AG08395 (cell line): ENCODE measurements at places on chromosomes 16 and 17.

DNA sequence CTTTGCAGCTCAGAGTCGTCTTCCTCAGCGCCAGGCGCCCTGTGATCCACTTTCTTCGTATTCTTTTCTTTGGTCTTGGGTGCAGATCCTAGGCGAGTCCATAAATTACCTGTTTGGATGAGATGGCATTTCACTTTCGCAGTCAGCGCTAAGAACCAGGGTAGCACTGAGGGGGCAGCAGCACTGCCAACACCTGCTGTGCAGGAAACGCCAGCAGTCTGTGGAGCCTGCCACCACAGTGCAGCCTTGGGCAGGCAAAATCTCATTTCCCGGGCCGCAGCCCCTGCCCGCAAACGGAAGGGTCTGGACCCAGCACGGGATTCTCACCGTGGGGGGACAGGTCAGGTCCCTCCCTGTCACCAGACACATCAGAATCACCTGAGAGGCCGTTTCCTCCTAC lies 12.2 kb upstream of the ITGAE start:
- DNase-seq = no peak

GRCh38 chr17:2602597-2603017 lies 9.2 kb downstream of the PAFAH1B1 start:
- no peak for DNase-seq

- DNase-seq = peak; percentile 40
Measured at GRCh38 chr17:6701719-6702118, 11.4 kb downstream of the SLC13A5 start.

GRCh38 chr17:63537991-63538692 lies 12.1 kb upstream of the DCAF7 start:
- no peak for DNase-seq

DNA sequence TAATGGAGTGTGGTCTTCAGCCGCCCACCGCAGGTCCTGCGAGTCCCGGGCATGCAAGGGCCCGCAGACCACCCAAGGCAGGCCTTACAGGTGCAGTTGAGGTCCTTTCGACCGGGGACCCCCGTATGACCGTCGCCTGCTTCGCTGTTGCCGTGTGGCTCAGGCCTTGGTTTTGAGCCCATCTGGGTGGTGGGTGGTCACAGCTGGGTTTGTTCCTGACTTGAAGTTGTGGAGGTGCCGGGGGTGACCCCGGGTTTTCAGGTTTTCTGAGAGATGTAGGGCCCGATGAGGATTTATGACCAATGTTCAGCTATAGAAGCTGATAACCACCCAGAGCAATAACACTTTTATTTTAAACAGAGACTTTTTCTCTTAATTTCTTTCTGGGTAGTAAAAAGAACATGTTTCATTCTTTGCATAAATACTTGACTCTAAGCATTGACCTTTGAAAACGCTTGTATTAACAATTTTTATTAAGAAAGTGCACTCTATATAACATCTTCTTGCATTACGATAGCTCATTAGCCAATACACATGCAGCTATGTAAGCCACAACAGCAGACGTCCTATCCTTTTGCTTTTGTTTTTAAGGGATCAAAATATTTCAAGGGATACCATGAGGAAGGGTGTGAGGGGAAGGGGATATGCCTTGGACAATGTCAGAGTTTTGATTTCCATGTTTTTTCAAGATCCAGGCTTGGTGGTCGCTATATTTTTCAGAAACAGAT lies 1.9 kb downstream of the FOXL1 start:
- no peak for DNase-seq

DNA sequence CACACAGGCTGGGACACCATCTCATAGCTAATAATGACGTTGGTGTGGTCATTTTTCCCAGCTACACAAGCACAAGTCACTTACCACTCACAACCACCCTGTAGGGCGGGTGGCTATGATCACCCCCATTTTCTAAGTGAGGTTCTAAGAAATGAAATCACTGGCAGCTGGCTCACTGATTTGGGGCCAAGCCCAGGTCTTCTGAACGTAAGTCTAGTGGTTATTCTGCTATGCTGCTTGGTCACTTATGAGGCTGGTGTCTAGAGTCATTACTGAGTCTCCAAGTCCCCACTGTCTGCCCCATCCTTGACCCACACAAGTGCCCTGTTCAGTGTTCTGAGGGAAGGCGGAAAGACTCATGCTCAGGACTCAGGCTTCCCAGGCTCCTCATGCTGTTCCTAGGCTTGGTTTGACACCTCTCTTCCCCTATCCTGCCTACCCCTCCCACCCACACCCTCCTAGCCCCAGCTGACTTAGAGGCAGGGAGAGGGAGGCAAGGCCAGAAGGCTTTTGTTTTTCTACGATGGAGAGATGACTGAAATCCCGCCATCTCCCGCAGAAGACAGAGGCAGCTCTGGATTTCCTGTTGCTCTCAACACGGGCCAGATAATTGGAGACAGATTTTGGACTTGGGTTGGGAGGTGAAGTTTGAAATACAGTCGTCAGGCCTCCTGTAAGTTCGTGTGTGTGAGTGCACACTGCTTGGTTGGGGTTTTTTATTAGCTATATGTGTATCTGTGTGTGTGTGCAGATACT lies 32.2 kb downstream of the FZD2 start:
- DNase-seq = peak; percentile 48
